ENCODE measurements at places on chromosomes 6 and 20.

GRCh38 chr6:25278261-25278913 is 787 bp upstream of the CARMIL1 start:
- no peak for DNase-seq

GRCh38 chr20:47785854-47786764 is 828 bp upstream of the SULF2 start:
- DNase-seq = peak; percentile 68

GRCh38 chr20:33030569-33030968 is 879 bp upstream of the BPIFB6 start:
- no peak for DNase-seq

DNA sequence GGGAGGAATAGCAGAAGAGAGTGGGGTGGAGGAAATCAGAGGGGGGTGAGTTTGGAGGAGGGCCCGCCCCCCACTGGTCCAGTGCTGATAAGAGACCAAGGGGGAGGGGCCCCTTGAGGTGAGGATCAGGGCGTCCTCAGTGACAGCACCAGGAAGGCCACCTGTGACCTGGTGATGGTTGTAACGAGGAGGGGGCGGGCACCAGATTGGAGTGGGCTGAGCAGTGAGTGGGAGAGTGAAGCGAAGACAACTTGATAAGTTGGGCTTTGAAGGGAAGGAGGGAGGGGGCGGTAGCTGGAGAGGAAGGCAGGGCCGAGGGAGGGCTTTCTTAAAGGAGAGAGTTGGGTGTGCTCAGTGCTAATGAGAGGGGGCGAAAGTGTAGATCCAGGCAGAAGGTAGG is 30.7 kb downstream of the CDH22 start:
- DNase-seq = peak; percentile 12

GRCh38 chr20:62609811-62610757 is 32.2 kb upstream of the SLCO4A1 start:
- no peak for DNase-seq

DNA sequence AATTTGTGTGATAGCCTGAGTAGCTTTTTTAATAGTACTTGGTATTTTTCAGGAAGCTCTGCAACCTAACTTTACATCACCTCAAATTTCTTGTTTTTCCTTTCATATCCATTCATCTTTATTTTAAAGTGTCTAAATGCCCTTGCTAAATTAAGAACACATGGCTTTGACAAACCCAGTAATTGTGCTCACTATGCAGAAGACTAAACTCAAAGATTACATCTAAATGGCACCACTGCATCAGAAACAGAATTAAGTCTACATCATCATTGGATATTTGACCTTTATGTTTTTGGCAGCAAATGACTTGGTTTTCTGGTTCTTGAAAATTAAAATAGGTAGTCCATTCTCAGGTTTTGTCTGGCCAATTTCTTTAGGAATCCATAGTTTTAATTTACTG is 69.6 kb upstream of the HDGFL1 start:
- no peak for DNase-seq

- no peak for DNase-seq
These were observed 56.6 kb upstream of the CITED2 start for GRCh38 chr6:139430899-139431601.

All from anterior cingulate cortex (tissue), 58 donors.